ENCODE measurements at places on chromosomes 4 and X.

- DNase-seq = no peak
These were observed 2.0 kb upstream of the TEC start for GRCh38 chr4:48271626-48272025.

GRCh38 chrX:136171420-136171819, 24.1 kb downstream of the FHL1 start:
- DNase-seq = no peak

DNA sequence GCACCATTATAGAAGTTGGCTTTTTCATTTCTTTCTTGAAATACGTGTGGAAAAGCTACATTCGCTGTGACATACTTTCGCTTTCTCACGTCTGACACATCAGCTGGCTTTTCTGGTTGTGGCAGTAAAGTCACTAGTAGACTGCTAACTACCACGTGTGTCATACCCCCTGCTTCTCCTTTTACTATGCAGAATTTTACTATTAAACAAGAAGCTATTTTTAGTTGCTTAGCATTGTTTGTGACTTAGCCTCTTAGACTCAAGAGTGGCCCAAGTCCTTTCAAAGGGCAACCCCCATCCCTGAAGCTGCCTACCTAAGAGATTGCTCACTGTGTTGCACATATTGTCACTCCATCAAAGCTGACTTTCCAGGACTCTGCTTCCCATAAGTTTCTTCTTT, 2.1 kb upstream of the IL2 start:
- DNase-seq = no peak

DNA sequence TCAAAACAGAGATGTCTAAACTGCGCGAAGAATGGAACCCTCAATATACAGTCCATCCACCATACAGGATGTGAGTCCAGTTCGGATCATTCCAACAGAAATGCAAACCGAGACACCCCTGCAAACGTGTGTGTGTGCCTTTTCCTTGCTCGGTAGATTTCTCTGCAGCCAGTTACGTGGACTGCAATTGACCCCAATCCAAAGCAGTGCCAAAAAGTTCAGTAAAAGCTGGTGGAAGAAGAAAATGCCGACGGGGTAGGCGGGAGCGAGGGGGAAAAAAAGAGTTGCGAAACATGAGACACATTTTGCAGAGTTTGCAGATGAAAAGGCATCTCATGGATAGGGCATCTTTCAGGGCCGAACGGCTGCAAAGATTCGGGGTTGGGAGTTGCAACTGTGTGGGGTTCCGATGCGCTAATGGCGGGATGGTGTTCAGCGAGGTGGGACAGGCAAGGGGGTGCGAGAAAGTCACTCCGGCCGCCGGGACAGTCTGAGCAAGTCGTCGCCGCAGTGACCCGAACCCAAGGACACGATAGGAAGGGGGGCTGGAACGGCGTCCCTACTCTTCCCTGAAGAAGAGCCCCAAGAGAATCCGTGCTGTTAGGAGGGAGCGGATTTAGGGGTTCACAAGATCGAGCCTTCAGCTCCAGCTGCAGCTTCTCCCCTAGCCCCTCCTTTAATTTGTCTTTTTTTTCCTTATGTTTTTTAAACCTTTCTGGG, 3.8 kb downstream of the PHOX2B start:
- DNase-seq = peak; percentile 46

DNA sequence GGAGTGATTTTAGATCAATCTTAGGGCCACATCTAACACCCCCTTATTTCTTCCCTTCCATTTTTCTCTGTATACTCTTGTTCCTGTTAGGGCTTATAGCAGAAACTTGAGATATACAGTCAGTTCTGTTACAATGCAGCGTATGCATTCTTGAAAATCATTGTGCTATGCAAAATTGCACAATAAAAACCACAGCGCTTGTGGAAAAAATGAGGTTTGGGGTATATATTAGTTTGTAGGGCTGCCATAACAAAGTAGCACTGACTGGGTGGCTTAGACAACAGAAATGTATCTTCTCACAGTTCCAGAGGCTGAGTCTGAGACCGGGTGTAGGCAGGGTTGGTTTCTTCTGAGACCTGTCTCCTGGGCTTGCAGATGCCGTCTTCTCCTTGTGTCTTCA, 59.0 kb downstream of the WWC2 start:
- DNase-seq = no peak

DNA sequence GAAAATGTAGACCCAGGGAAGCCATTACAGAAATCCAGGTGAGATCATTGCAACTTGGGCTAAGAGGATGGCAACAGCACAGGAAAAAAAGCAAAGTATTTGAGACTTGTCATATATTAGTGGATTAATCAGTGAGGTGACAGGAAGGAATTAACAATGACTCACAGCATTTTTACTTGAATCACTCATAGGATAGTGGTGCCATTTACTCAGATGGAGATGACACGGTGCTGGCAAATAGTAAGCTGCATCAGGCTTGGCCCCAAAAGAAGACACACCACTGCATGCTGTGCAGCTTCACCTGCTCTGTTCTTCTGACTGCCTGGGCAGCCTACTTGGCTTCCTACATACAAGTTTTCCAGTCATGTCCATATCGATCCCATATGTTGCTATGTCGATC, 144.8 kb downstream of the FRYL start:
- DNase-seq = no peak

GRCh38 chrX:152165033-152165743, 26.8 kb upstream of the MAGEA10 start:
- no peak for DNase-seq

GRCh38 chr4:23422878-23423277, 467.0 kb downstream of the PPARGC1A start:
- no peak for DNase-seq

DNA sequence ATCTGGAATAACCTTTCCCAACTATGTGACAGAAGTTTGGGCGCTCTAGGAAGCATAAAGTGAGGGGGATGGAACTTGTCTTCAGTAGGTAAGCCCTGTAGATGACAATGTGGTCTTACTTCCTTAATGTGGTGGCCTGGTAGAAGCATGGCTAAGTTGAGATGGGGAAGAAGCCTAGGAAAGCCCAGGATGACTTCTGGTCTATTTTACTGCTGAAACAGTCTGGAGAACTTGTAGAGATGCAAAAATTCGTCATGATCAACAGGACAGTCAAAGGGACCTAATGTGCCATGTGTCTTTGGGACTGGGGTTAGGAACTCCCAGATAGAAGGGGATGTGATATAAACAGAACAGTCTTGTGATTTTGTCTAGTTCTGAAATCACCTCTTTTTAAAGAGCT, 40.8 kb downstream of the CCNG2 start:
- DNase-seq = no peak

- DNase-seq = peak; percentile 39
These were observed 56.7 kb upstream of the HGFAC start for GRCh38 chr4:3384771-3385710.

DNA sequence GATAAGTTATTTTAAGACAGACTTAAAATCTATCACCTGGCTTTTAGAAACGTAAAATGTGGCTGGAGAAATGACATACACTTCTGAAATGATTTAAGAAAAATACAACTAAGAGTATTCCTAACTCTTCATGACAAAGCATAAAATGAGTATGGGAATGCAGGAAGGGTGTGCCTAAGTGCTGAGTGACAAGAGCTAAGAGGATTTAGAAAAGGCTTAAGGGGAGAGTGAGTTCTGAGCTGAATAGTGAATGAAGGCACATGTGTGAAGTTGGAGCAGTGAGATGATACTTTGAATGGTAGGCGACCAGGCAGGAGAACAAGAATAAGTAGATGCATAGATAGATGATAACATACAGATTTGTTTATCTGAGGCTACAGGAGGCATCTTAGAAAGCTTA, 458.3 kb upstream of the TENM3 start:
- no peak for DNase-seq

DNA sequence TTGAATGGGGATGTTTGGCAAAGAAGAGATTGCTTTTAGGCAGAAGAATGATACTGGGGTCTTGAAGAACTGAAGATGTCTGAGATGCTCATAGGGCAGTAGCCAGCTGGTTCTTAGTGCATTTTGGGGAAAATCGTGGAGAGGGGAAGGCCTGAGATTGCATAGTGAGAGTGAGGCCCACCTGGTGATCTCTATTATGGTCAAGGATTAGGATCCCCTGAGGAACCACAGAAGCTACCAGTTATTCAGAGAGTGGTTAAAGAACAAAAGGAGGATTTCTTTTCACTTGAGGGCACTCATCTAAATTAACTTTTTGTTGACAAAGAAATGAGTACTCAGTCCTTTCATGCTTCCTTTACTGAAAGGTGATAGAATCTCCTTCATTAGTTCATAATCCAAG, 271.3 kb upstream of the HAND2 start:
- DNase-seq = no peak

All from kidney (tissue), 22 donors.